ENCODE measurements at places on chromosomes 11 and 22. TPM values are rescaled to one million over a fixed set of nuclear protein-coding genes. Genes with fewer than 3 reads are reported as not detected.

The RHOD gene
- 15.0 TPM for total RNA-seq

The KCNQ1 gene
- total RNA-seq, result 9.7 TPM

The PRRG4 gene
- total RNA-seq, result 1.0 TPM

DNA sequence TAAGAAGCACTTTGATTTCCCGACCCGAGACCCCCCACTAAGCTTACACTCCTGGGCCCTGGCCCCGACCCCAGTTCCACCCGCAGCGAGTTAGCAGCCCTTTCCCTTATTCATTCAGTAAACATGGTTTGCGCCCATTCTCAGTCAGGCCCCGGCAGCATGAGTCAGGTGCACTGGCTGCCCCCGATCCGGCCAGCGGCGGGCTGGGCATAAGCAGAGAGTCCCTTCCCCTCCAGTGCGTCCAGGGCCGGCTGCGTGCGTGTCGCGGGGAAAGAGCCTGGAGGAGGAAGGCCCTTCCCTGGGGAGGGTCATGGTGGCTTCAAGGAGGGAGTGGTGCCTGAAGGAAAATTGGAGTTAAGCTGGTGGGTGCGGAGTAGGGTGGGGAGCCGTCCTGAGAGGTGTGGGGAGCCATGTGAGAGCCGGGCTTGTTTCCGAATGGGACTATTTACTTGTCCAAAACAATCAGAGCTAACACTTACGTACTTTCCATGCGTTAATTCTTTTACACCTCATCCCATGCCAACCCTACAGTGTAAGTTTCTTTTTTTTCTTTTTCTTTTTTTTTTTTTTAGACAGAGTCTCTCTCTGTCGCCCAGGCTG is 657 bp downstream of the IGHMBP2 start:
- peak overlapping the region; percentile 88 for H3K4me3 ChIP-seq
- no peaks in the 10 kb centered on the region for H3K27me3 ChIP-seq
- DNase-seq, result no peak
- H3K36me3 ChIP-seq, result no peaks in the 10 kb centered on the region
- peaks cover 9% of the 10 kb centered on the region for H3K4me1 ChIP-seq
- peak overlapping the region; percentile 58 for H3K27ac ChIP-seq

DNA sequence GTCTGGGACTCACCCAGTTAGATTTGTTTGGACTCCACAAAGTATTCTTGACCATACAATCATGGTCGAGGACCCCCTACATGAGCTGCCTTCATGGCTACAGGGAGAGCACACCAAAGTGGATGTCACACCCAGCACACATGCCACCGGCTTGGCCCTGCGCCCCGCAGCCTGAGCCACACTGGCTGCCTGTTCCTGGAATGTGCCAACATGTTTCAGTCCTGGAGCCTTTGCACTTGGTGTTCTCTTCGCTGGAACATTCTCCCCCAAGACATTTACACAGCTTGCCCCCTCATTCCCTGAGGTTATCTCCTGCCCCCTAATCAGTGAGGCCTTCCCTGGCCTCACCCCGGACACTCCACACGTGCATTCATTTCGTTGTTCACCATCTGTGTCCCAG is 46.0 kb downstream of the PPARA start:
- H3K4me1 ChIP-seq, result peaks cover 5% of the 10 kb centered on the region
- H3K4me3 ChIP-seq, result no peak overlapping the region
- no peak overlapping the region for H3K27ac ChIP-seq
- no peaks in the 10 kb centered on the region for H3K36me3 ChIP-seq
- H3K27me3 ChIP-seq, result no peaks in the 10 kb centered on the region

GRCh38 chr11:90601261-90601660 is 378.4 kb upstream of the CHORDC1 start:
- H3K36me3 ChIP-seq, result no peaks in the 10 kb centered on the region
- H3K27me3 ChIP-seq, result no peaks in the 10 kb centered on the region
- H3K4me3 ChIP-seq, result no peak overlapping the region

DNA sequence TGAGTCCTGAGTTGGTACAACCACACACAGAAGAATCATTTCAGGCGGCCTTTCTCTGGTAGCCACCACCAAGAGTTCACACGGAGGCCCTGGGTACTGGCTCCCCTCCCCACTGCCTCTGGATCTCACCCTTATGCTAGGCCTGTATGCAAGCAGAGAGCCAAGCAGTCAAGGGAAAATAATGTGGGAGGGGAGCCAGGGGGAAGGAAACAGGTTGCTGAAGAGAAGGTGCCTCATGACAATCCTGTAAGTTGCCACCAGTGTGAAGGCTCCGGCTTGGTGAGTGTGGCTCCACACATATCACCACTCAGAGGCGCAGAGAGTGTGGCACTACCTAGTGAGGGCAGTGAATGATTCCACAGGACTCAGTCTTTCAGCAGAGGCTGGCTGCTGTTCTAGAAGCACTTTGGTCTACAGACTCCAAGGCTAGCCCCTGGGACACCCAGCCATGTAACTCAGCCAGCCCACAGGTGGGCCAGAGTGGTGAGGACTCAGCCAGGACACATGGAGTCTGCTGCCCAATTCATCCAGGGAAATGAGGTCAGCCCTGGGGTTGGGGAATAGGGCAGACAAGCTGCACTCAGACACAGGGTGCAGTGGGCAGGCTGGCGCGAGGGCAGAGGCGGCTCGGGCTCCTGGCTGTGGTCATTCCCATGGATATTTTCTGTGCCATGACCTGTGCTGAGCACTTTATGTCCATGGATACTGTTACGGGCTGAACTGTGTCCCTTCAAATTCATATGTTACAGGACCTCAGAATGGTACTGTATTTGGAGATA is 49.0 kb upstream of the SERPIND1 start:
- H3K4me3 ChIP-seq, result no peak overlapping the region
- DNase-seq, result no peak
- H3K36me3 ChIP-seq, result no peaks in the 10 kb centered on the region
- H3K27ac ChIP-seq, result no peak overlapping the region
- H3K27me3 ChIP-seq, result no peaks in the 10 kb centered on the region

- H3K36me3 ChIP-seq, result no peaks in the 10 kb centered on the region
- H3K4me3 ChIP-seq, result no peak overlapping the region
- peaks cover 8% of the 10 kb centered on the region for H3K4me1 ChIP-seq
- H3K27me3 ChIP-seq, result no peaks in the 10 kb centered on the region
- DNase-seq, result no peak
These were observed 69.4 kb downstream of the RBFOX2 start for GRCh38 chr22:35959121-35959800.

GRCh38 chr11:5284637-5285036 is 14.9 kb upstream of the HBE1 start:
- no peak for DNase-seq
- H3K27me3 ChIP-seq, result no peaks in the 10 kb centered on the region
- H3K4me1 ChIP-seq, result peaks cover 2% of the 10 kb centered on the region
- H3K36me3 ChIP-seq, result no peaks in the 10 kb centered on the region
- H3K4me3 ChIP-seq, result no peak overlapping the region
- H3K27ac ChIP-seq, result no peak overlapping the region

- H3K36me3 ChIP-seq, result no peaks in the 10 kb centered on the region
- H3K4me3 ChIP-seq, result no peak overlapping the region
- no peak overlapping the region for H3K27ac ChIP-seq
- no peaks in the 10 kb centered on the region for H3K27me3 ChIP-seq
- peaks cover 10% of the 10 kb centered on the region for H3K4me1 ChIP-seq
- no peak for DNase-seq
These were observed 9.2 kb downstream of the ADORA2A start for GRCh38 chr22:24436553-24436952.

- H3K27ac ChIP-seq, result no peak overlapping the region
These were observed 2.6 kb downstream of the IL18BP start for GRCh38 chr11:72001285-72001684.
